CD4-positive, alpha-beta T cell (primary cell): ENCODE measurements at places on chromosomes 12 and 14.

- DNase-seq: no peak
Observed at GRCh38 chr12:87930627-87931026, 98.6 kb downstream of the C12orf50 start.

GRCh38 chr14:44700184-44700583 is 193.1 kb upstream of the FSCB start:
- no peak for DNase-seq

GRCh38 chr14:92173668-92174067 is 51.9 kb downstream of the CPSF2 start:
- DNase-seq: no peak

DNA sequence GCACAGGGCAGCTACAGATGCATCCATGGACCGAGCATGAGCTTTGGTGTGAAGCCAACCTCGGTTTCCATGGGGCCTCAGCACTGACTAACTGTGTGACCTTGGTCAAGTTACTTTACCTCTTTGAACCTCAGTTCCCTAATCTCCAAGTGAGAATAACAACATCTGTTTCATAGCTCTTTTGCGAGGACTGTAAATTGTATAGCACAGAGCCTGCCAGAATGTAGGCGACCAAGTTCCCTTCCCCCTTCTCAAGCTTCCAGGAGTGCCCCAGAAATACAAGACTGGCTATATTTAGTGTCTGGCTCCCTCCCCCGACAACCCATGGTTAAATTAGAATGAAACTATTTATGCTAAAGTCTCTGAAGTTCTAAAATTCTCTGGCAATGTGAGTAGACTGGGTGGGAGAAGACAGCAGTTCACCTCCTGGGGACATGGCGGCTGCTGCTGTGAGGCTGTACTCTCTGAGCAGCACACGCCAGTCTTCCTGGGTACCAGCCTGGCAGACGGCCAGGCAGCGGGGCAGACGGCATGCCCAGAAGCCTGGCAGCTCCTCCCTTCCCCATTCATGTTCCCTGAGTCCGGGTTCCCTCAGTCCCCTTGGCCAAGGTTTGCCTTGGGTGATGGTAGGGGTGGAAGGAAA is 22.0 kb upstream of the TMED10 start:
- DNase-seq: no peak

GRCh38 chr12:79360286-79360685 is 330.5 kb downstream of the PAWR start:
- DNase-seq: no peak

- DNase-seq: no peak
Observed at GRCh38 chr12:94997061-94997460, 6.4 kb downstream of the NDUFA12 start.

- DNase-seq: peak; percentile 67
Observed at GRCh38 chr12:43835656-43836474, at the start of gene TMEM117. TSS of gene TMEM117 (plus strand) at chr12:43836081.

DNA sequence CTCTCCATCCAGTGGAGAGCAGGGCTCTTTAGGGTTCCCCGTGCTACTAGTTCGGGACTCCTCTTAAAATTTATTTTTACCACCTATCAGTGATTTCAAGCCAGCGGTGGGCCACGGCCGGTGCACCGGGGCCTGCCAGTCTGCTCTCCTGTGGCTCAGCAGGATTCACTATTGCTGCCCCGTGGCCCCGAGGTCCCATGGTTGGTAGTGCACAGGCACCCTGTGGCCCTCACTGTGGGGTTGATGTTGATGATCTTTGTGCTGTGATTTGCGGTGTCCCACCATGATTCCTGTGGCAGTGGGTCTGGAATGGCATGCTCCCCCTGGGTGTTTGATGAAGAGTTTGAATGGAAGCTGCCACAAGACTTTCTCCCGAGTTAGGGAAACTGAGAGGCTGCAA is 12.6 kb upstream of the MEG3 start:
- no peak for DNase-seq

GRCh38 chr14:94027566-94028449 is 1.7 kb downstream of the OTUB2 start:
- DNase-seq: no peak

DNA sequence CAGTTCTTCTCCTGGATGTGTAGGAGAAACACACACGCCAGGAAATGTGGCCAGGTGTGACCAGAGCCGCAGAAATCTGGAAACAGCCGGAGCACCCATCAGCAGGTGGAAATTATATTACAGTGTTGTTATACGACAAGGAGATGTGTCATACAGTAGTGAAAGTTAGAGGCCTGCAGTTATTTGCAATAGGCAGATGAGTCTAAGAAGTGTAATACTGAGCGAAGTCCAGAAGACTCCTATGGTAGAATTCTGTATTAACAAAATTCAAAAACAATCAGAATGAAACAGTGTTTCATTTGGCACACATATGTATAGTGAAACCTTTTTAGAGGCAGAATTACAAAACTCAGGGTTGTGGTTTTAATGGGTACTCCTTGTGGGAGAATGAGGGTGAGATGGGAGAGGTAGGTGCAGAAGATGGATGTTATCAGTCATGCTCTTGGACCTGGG is 39.3 kb upstream of the AMN start:
- no peak for DNase-seq

- no peak for DNase-seq
Observed at GRCh38 chr12:85794531-85794930, 41.7 kb downstream of the RASSF9 start.

GRCh38 chr12:6363330-6364043 is 11.9 kb downstream of the SCNN1A start:
- peak; percentile 42 for DNase-seq

- no peak for DNase-seq
Observed at GRCh38 chr12:22408610-22409376, 74.3 kb upstream of the ST8SIA1 start.

DNA sequence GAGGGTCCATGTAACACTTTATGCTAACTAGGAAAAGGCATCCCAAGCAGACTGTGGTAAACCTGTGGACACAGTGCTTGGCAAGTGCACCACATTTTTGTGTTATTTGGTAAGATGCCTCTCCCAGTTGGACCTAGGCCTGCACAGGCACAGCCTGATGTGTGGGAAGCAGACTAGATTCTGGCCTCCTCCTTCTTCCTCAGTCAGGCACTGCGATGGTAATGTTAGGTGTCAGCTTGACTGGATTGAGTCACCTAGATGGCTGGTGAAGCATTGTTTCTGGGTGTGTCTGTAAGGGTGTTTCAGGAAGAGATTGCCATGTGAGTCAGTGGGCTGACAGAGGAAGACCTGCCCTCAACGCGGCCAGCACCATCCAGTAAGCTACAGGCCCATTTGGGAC is 25.3 kb upstream of the RHOJ start:
- DNase-seq: no peak

- DNase-seq: no peak
Observed at GRCh38 chr12:18432206-18432605, 170.9 kb downstream of the PIK3C2G start.

- DNase-seq: peak; percentile 17
Observed at GRCh38 chr14:81176241-81176640, 44.5 kb downstream of the GTF2A1 start.

GRCh38 chr14:30440961-30441360 is 118.0 kb upstream of the G2E3 start:
- no peak for DNase-seq
